ENCODE measurements at places on chromosomes 5 and 9. TPM values are rescaled to one million over a fixed set of nuclear protein-coding genes. Genes with fewer than 3 reads are reported as not detected.

Gene CER1
- total RNA-seq: not detected

Gene NUDT12
- 0.27 TPM for total RNA-seq

Gene TMEM174
- not detected for total RNA-seq

Gene TNFSF8
- 171 TPM for total RNA-seq

Gene RNF183
- 0.34 TPM for total RNA-seq

Gene NAIP
- 12.0 TPM for total RNA-seq

Gene CDH9
- not detected for total RNA-seq

Gene PIP5KL1
- 1.8 TPM for total RNA-seq

Gene SPINK6
- not detected for total RNA-seq

Gene PIP5K1B
- total RNA-seq: 4.7 TPM

Gene PCDHA1
- not detected for total RNA-seq

Gene GPR151
- total RNA-seq: not detected

Gene TTC23L
- total RNA-seq: not detected

Gene SPINK5
- not detected for total RNA-seq

Gene NMUR2
- not detected for total RNA-seq

Gene TLX3
- not detected for total RNA-seq

Gene TBCA
- total RNA-seq: 151 TPM

Gene CBY3
- not detected for total RNA-seq

Gene BAAT
- total RNA-seq: not detected

Gene DRD1
- total RNA-seq: not detected

Gene MAML1
- total RNA-seq: 37.0 TPM

Gene CCDC192
- not detected for total RNA-seq

Gene CFAP77
- not detected for total RNA-seq

Gene ANXA1
- 125 TPM for total RNA-seq

Gene LTC4S
- 1.7 TPM for total RNA-seq

Gene GLRA1
- not detected for total RNA-seq

Gene NIM1K
- 0.68 TPM for total RNA-seq

Gene SPATA9
- total RNA-seq: not detected

Gene C9
- not detected for total RNA-seq

Gene RXRA
- total RNA-seq: 1.5 TPM

Gene SELENOP
- total RNA-seq: not detected

Gene WHRN
- 1.3 TPM for total RNA-seq

Gene CIZ1
- total RNA-seq: 142 TPM
